ENCODE measurements at places on chromosomes 16 and 17. TPM values are rescaled to one million over a fixed set of nuclear protein-coding genes. Genes with fewer than 3 reads are reported as not detected.

The TP53TG3C gene
- not detected for total RNA-seq

The CYB561 gene
- total RNA-seq: 26.4 TPM

The DNAJA2 gene
- total RNA-seq: 68.4 TPM

The ITGA2B gene
- total RNA-seq: 0.14 TPM

The FTO gene
- 64.9 TPM for total RNA-seq

All from kidney epithelial cell (primary cell).